ENCODE measurements at places on chromosomes 2 and 18. TPM values are rescaled to one million over a fixed set of nuclear protein-coding genes. Genes with fewer than 3 reads are reported as not detected.

Gene ONECUT2
- under 0.01 TPM for total RNA-seq

Gene PLA2R1
- total RNA-seq: 1.3 TPM

Gene ERCC3
- total RNA-seq: 40.1 TPM

Gene DTNB
- total RNA-seq: 4.8 TPM

Gene NEU2
- total RNA-seq: not detected

Gene LYG1
- total RNA-seq: 0.12 TPM

Gene ATP6V1B1
- total RNA-seq: 0.81 TPM

Gene PLCD4
- total RNA-seq: 0.58 TPM

Gene RAB6C
- total RNA-seq: not detected

Gene PNKD
- total RNA-seq: 55.3 TPM

Gene APOB
- total RNA-seq: not detected

Gene KCNIP3
- 10.4 TPM for total RNA-seq

Gene CNDP1
- total RNA-seq: not detected

Gene TIMM21
- total RNA-seq: 20.4 TPM

Gene RETREG2
- 40.1 TPM for total RNA-seq

Gene MC5R
- total RNA-seq: not detected

Measured in epithelial cell of proximal tubule (primary cell).